ENCODE measurements at places on chromosomes 5 and 9. TPM values are rescaled to one million over a fixed set of nuclear protein-coding genes. Genes with fewer than 3 reads are reported as not detected.

TGFBR1 gene
- total RNA-seq = 57.4 TPM

CCDC69 gene
- 62.6 TPM for total RNA-seq

ACTBL2 gene
- not detected for total RNA-seq

APBB3 gene
- 23.7 TPM for total RNA-seq

ACOT12 gene
- not detected for total RNA-seq

BHMT gene
- total RNA-seq = not detected

PLCXD3 gene
- not detected for total RNA-seq

LSM11 gene
- 5.8 TPM for total RNA-seq

CDH6 gene
- not detected for total RNA-seq

MEGF10 gene
- not detected for total RNA-seq

WDR38 gene
- not detected for total RNA-seq

FOXD4L4 gene
- 0.13 TPM for total RNA-seq

ANKRD33B gene
- 9.5 TPM for total RNA-seq

PCDHB16 gene
- not detected for total RNA-seq

Data from activated CD4-positive, alpha-beta memory T cell treated with anti-CD3 and anti-CD28 coated beads, Interleukin-2, amount 10 ng/mL, durations not matched to agents 7 days and 5 days (primary cell).